ENCODE measurements at places on chromosomes 3 and 15.

DNA sequence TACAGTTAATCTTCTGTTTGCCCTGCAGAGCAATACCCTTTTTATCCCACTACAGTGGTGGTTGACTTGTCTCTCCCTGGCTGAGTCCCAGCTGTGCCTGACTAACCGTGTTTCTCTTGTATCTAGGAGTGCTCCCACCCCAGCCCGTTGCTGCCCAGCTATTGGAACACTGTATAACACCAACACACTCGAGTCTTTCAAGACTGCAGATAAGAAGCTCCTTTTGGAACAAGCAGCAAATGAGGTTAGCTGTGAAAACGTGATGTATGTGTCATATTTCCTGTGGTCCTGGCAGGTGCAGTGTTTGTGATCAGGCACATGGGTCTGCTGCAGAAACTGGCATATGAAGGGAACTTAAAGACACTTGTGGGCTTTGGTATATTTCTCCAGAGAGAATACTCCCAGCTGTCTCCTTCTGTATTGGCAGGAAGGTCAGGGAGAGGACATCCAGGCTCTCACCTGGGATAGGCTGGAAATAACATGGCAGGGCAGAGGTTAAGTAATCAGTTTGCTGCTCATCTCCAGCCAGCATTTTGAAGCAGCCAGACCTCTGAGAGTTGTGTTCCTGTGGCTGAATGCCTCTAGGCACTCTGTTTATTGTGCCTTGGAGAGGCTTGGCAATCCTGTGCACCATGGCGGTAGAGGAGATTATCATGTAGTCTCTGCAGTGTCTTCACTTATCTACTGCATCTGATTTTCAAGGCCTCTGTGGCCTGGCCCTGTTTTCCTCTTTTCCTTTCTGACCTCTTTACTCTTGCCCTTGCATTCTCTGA is 34.8 kb downstream of the ATG7 start:
- DNase-seq, result peak; percentile 47

GRCh38 chr3:186417791-186418190 is 55.8 kb upstream of the DGKG start:
- no peak for DNase-seq

DNA sequence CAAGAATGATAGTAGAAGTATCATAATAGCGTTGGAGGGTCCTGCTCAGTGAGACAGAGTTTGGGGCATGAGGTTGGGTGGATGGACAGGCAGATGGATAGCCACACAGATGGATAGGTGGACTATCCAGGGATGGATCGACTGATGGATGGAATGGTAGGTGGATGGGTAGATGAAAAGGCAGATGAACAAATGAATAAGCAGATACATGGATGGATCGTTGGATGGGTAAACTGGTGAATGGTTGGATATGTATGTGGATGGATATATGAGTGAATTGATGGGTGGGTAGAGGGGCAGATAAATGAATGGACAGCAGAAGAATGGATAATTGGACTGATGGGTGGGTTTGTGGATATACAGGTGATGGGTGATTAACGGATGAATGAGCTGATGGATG is 9.5 kb downstream of the CPNE9 start:
- DNase-seq, result no peak

GRCh38 chr15:75671730-75672602 is 24.3 kb downstream of the SNX33 start:
- no peak for DNase-seq

- DNase-seq, result no peak
Measured at GRCh38 chr3:196498297-196498696, 5.3 kb downstream of the RNF168 start.

DNA sequence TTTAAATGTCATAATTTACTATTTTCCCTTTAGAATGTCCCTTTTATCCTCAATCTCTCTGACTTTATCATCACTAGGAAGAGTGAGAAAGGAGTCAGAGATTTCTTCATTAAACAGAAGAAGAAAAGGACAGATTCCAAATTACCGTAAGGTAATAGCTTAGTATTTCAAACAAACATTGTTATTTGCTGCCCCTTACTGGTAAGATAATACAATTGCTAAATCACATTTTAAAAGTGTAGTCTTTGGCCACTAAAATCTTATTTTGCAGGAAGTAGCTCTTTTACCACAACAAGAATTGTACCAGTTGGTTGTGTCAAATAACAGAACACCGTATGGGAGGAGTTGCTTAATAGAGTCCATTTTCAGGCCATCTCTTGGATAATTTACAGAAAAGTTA is 53.7 kb downstream of the CGGBP1 start:
- no peak for DNase-seq

DNA sequence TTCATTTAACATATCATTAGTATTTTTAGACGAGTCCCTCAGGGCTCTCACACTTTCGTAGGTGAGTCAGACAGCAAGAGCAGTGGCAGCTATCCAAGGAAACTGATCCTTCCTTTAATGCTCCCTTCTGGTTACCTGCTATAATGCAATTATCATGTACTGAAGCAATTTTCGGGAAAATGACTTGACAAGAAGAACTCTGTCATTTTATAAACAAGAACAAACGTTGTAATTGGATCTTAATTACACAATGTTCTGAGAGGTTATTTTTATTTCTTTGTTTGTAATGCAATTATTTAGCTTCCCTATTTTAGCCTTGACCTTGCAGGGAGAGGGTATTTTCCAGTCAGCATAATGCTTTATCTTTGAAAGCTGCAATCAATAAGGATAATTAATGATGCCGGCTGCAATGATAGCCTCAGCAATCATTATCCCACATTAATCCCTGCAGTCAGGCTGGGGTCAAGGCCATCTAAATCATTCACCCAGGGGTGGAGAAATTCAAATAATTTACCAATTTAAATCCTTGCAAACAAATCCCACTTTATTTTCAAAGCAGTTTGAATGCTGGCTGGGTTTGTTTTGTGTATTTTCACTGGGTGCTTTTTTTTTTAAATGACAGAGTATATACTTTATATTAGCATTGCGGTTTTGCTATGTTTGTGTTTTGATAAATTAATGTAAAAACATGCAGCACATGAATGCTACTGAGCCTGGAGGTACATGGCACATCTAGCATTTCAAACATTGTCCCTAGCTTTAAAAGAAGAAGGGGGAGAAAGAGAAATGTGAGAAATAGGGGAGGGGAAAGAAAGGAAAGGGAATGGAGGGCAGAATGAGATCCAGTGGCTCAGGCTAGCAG is 249.9 kb downstream of the SHOX2 start:
- DNase-seq, result no peak

- DNase-seq, result no peak
Measured at GRCh38 chr3:128505771-128506170, 12.8 kb upstream of the GATA2 start.

DNA sequence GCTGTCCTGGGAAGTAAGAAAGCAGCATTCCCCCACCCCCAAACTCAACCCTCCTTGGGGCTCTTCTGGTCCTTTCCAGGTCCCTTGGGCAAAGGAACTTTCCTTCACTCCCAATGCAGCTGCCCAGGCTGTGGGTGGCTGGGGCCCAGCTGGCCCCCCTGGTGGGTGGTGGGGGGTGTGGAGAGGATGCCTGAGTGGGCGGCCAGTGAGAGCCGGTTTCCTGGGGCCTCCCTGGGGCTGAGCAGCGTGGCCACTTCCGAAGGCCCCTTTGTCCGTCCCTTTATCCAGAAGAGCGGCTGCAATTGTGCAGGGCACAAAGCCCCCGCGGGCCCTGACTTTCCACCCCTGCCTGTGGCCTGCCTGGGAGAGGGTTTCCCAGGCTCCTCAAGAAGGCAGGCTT is 61.0 kb downstream of the RHCG start:
- DNase-seq, result no peak

- no peak for DNase-seq
Measured at GRCh38 chr3:30082652-30083051, 523.7 kb upstream of the TGFBR2 start.

- no peak for DNase-seq
Measured at GRCh38 chr3:23915537-23916108, 1.2 kb downstream of the NKIRAS1 start.

- no peak for DNase-seq
Measured at GRCh38 chr3:15877813-15878212, 80.0 kb upstream of the ANKRD28 start.

- DNase-seq, result no peak
Measured at GRCh38 chr3:197450308-197450707, 105.5 kb downstream of the BDH1 start.

- no peak for DNase-seq
Measured at GRCh38 chr3:157093096-157093495, 66.9 kb downstream of the CCNL1 start.

DNA sequence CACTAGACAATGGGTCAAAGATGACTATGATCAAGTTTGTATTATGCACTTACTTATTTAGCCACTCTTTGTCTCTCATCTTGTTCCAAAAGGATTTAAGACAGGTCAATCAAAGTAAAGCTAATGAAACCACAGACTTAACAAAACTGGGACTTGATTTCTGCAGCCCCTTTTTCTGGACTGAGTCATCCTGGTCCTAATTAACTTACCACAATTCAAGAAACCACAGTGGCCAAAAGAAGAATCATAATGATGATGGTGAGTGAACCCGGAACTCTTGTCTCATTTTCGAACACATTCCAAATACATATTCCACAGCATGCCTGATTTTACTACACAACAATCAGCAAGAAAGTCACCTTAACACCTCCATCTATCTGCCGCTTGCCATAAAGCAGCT is 1333.0 kb downstream of the ROBO1 start:
- DNase-seq, result no peak

GRCh38 chr15:80695911-80696661 is 976 bp downstream of the ABHD17C start:
- DNase-seq, result peak; percentile 43

GRCh38 chr3:71546821-71547220 is 36.7 kb downstream of the FOXP1 start:
- no peak for DNase-seq

- no peak for DNase-seq
Measured at GRCh38 chr15:92847841-92848240, 52.3 kb upstream of the CHD2 start.

DNA sequence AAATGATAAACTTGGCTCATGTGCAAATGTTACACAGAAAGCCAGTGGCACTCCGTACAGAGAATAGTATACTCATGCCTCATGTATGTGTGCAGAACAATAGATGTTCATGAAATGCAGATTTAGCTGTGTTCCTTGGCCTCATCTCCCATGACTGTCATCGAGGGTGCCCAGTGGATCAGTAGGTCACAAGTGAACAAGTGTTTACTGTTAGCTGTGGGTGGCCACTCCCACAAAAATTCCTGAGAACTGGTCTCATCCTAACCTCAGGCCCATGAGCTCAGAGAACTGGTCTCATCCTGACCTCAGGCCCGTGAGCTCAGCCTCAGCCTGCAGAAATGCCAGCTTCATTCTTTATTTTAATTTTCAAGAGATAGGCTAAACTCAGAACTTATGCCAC is 124.1 kb downstream of the GADL1 start:
- no peak for DNase-seq

DNA sequence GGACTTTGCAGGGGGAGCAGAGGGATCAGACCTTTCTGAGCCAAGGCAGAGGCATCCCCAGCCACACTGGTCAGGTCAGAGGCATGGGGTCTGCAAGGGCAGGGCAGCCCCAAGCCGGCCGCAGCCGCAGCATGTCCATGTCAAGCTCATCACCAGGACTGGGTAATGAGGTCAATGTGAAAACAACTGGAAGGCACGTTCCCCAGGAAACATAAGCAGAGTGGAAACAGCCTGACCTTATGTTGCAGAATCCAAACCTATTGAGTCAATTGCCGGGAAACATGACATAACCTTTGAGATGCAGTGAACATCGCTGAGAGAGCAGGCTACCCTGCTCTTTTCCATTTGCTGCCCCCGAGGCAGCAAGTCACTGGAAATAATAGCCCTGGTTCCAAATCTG is 315.1 kb upstream of the IGF1R start:
- DNase-seq, result no peak

DNA sequence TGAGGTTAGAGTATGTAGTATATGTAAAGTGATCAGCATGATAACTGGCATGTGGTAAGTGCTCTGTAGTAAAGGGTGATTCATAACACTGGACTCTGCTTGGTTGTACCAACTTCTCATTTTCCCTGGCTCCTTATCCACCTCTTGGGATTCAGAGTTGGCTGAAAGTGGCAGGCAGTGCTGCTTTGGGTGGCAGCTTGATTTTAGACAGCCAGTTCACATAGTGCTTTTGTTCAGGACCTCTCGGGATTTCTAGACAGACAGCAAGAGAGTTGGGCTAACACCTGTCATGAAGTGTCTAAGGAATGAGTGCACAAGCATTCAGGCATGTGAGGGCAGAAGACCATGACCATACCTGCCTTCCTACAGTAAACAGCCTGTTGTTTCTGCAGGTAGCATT is 69.0 kb downstream of the RBM6 start:
- DNase-seq, result no peak

DNA sequence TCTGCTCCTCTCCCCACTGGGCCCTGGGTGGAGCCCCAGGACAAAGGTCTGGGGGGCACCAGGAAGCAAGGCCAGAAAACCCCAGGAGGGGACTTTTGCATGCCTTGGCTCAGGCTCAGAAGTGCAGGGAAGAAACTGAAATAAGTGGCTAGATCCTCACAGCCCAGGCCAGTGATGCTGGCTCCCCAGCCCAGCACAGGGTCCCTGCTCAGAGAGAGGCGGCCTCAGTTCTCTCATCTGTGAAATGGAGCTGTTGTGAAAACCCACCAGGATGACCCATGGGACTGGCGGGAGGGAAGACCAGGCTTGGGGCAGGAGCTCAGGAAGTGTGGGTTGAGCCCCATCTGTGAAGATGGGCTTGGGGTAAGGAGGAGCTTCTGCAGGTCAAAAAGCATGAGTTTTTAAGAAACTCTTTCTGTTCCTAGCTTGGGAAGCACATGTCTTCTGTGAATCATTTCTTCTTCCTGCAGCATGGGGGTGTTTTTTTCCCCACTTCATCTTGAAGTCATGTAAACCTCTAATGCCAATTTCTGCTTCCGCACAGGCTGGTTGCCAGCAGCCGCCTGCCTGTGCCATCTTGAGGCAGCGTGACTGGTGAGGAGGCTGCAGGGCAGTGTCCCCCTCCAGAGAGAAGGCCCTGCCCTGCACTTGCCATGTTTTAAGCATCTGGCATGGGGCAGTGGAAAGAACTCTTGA is 118.6 kb downstream of the SMAD6 start:
- DNase-seq, result no peak

DNA sequence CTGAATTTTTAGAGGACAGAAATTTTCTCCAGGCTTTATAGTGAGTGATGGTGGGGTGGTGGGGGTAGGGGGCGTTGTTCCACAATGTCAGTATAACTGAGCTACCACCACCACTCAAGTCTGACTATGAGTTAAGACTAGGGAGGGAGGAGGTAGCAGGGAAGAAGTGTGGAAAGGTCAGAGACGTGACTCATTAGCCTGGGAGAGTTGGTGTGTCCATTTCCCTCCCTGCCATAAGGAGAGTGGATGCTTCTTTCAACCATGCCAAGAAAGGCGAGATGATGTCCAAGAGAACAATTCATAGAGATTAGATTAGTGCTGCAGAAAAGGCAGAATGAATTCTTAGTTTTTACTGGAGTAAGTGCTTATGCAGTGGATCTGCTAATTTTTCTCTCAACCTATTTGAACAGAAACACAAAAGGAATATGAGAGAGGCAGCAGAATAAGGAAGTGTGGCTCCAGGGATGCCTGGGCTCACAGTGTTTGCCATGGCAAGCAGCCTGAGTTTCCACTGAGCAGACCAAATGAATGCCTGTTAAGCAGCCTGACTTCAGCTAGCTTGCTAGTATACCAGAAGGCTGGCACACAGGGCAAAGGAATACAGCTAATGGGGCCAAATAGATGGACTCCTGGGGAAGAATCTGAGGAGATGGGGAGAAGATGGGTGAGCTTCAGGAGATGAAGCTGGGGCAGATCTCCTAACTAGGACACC is 708.9 kb downstream of the NTRK3 start:
- no peak for DNase-seq

- no peak for DNase-seq
Measured at GRCh38 chr15:58065445-58066041, at the start of gene ALDH1A2. Gene ALDH1A2 (minus strand): TSS chr15:58065711. CDS start chr15:58065650, 61 bp downstream.

- peak; percentile 50 for DNase-seq
Measured at GRCh38 chr15:71780115-71780976, 30.0 kb upstream of the NR2E3 start.
